ENCODE measurements at places on chromosomes 16 and 17.

DNA sequence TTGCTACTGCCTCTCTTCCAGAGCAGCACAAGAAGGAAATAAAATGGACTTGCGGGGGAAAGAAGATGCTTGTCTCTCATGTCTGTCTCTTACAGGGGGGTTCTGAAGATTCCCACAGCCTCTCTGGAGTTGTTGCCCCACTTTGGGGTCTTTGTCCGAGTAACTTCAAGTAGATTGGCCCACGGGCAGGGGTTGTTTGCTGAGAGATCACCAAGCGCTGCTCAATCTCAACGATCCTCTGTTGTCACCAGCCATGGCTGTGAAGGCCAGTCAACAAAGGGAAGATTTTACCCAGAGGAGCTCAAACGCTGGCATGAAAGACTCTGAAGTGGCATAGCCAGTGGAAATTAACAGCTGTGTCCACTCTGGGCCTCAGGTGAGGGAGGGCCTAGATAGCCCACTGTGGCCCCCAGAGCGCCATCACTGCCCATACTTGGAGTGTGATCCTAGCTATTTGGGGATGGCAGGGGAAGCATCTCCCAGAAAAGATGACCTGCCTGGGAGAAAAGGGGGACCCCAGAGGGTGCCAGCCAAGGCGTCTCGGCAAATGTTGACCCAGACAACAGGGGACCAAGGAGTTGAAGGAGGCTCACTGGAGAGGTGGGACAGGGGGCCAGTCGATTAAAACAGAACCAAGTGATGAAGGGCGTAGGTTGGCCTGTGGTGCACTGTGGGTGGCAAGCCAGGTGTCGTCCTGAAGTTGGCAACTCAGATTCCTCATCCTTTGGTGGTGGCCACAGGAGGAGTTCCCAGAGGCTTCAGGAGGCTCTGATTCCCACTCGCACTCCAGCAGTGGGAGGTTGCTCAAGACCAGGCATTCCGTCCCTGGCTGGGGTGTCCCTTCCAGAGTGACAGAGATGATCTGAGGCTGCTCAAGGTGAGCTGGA is 28.0 kb downstream of the SLC13A5 start:
- no peak for DNase-seq

DNA sequence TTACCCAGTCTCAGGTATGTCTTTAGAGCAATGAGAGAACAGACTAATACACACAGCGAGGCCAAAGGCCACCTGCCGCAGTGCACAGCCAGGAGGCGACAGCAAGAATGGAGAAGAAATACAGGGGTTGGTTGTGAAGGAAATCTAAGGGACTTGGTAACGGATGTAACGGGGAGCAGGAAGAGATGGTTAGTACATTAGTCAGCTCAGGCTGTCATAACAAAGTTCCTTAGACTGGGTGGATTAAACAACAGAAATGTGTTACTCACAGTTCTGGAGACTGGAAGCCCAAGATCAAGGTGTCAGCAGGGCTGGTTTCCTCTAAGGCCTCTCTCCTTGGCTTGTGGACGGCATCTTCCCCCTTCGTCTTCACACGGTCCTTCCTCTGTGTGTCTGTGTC is 47.1 kb downstream of the TVP23C start:
- DNase-seq: no peak

- no peak for DNase-seq
Measured at GRCh38 chr17:58020401-58020800, 13.4 kb upstream of the SRSF1 start.

DNA sequence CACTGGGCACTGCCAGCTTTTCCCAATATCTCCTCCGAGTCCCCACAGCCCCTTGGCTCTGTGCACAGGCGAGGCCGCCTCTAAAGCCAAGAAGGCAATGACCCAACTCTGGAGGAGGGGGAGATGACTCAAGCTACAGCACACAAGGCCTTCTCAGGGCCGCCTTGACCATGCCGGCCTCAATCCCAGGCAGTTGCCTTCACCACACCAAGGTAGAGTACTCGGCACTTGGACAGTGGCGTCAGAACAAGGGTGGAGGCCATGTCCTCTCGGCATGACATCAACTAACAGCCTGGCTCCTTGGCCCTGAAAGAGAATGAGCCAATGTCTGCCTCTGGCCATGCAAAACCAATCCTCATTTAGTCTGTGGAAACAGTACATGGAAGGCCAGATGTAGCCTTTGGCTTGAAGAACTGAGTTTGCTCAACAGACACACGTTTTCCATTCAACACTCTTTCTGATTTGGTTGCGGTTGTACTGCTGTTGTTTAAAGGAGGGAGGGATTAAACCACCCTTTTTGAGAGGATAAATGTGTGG is 139.6 kb downstream of the XYLT1 start:
- DNase-seq: no peak

GRCh38 chr17:52128721-52129120 is 29.8 kb downstream of the CA10 start:
- DNase-seq: no peak

DNA sequence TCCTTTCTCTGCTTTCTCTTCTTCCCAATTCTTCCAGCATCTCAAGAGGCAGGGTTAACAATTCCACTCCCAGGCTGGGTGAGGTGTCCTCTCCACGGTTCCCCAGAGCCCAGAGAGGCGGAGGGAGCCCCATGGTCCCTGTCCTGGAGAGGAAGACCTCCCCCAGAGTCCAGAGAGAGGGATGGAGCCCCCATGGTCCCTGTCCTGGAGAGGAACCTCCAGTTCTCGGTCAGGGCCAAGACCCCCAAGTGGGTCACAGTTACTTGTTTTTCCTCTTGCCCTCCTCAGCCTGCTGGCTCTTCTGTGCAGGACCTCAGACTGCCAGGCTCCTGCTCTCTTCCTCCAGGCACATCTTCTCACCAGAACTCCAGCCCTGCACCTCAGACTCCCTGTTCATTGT is 135.2 kb downstream of the RPTOR start:
- DNase-seq: no peak

GRCh38 chr16:70589998-70590471 is 56.3 kb upstream of the IL34 start:
- no peak for DNase-seq

DNA sequence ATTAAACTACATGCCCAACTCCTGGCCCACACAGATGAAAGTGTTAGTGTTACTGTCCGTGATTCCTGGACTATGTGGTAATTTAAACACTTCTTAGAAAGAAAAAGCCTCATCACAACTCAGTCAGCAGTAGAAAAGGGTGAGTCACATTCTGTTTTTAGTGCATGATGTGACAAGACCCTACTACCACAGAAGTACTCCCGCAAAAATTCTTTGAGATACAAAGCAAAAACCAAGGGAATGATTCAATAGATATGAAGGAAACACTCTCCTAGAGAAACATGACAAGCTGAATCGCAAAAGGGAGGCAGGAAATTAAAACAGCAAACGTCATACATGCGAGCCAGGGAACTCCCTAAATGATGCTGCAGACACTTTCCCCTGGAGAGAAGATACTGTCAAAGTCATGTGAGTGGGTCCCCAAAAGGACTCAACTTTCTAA is 14.4 kb downstream of the SNN start:
- no peak for DNase-seq

DNA sequence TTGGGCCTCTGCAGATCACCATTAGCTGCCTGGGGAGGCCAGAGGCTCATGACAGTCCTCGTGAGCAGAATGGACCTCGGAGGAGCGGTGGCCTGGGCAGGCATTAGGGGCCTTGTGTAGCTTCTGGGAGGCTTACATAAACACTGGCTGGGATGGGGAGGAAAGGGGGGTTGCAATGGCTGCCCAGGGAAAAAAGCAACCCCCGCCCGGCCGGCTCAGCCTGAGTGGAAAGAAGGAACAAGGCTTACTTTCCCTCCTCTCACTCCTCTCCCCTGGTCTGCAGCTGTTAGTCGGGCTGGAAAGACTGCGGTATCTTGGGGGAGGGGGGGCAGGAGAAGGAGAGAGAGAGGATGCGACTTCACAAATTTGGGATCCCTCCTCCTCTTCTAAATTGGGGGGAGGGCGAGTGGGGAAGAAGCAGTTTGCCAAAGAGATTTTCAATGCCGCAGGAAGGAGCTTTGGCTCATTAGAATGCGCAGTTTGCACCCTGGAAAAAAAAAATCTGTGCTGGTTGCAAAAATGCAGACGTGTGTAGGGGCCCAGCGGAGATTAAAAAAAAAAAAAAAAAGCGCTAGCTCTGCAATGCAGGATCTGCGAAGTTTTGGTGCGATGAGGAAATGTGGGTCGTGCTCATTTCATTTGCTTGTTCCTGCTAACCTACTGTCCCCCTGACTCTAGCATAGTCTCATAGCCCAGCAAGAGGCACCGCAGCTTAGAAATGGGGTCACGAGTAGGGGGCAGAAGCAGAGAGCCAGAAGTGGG is 6.6 kb upstream of the NR1D1 start:
- no peak for DNase-seq

- no peak for DNase-seq
Measured at GRCh38 chr17:28643983-28644786, 773 bp downstream of the BLTP2 start.

DNA sequence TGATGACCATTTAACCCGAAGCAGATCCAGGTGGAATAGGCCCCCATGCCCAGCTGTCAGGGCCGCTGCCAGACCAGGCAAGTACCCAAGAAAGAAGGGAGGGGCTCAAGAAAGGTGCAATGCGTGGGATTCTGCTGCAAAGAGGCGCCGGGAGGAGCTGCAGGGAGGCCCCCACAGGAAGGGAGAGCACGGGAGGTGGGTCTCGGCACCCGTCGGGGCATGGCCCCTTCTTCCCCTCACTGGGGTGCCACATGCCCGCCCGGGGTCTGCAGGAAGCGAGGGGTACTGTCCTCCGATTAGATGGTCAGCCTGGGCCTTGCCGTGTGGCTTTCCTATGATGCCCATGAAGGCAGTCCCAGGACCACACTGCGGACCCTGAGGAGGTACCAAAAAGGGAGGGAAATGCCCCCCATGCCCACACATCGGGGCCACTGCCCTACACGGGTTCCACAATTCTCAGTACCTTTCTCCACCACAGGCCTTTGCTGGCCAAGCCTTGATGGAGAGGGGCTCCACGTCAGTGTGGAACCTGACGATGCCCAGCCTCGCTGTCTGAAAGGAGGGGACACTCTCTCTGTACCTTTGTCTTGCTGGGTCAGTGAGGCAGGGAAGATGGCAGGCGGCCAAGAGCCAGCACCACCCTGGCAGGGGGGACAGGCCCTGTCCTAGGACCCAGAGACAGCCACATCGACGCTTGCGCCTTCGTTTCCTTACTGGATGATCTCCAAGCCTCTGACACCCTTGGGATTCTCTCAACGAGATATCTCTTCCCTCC is 45.5 kb upstream of the DNAH17 start:
- no peak for DNase-seq

DNA sequence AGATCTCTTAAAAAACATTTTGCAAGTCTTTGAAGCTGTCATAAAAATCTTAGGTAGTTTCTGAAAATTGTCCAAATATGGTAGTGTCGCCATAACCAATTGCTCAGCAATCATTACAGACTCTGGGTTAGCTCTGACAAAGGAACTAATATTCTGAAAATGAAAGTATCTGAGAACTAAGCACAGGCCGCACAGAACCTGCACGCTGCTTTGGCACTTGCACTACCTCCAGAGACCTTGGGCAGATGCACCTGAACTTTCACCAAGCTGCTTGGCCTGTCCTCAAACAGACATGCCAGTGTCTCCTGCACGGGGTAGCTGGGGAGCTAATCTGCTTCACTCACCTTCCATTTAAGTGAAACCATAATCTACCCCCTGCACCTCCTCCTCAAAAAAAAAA is 317.0 kb downstream of the MAF start:
- DNase-seq: no peak

DNA sequence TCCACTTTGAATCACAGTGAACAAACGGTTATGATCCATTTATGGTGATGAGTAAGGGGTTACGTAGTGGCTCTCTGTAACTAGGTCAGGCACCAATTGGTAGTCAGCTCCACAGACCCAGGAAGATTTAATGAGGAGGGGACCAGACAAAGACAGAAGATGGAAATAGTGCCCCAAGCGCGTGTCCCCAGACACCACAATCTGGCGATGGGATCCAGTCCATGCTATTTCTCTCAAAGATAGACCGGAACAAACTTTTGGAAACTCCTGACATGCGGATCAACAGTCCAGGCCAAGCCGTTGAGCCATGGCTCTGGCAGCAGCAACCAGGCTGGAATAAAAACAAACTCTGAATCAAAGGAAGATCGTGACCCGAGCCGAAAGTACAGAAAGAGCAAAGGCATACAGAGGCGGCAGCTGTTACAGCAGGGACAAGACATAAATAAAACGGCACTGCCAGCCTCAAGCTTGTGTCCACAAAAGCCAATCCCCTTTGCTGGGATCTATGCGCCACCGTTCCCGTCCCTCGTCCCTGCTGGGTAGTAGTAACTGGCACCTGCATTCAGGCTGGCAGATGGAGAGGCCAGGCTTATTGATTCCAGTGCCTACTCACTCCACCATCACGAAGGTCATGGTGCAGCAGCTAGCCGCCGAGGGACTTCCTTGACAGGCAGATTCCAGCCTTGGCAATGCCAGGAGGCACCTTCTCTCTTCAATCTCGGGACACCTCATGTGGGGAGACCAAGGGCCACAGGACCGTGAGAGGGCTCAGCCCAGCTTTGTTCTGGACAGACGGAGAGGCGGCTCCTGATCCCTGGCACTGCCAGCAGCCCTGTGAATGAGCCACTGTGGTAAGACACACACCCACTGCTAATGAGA is 50.2 kb downstream of the CDH11 start:
- DNase-seq: no peak

DNA sequence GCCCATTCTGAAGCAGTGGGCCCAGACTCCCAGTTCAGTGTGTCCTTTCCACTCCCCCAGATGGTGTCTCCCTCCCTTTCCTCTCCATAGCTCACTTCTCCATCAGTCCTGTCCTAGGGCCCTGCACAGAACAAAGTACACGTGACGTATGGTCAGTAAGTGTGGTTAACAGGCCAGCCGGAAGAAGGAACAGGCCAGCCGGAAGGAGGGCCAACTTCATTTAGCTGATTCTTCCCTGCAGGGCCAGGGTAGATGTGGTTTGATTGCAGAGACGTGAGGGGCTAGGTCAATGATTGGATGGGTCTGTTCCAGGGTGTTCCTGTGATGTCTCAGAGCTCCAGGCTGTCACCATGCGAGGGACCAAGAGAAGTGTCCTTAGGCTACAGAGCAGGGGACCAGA is 28.9 kb upstream of the SPPL2C start:
- DNase-seq: no peak

GRCh38 chr16:69169051-69169450 is 17.9 kb upstream of the SNTB2 start:
- DNase-seq: no peak

DNA sequence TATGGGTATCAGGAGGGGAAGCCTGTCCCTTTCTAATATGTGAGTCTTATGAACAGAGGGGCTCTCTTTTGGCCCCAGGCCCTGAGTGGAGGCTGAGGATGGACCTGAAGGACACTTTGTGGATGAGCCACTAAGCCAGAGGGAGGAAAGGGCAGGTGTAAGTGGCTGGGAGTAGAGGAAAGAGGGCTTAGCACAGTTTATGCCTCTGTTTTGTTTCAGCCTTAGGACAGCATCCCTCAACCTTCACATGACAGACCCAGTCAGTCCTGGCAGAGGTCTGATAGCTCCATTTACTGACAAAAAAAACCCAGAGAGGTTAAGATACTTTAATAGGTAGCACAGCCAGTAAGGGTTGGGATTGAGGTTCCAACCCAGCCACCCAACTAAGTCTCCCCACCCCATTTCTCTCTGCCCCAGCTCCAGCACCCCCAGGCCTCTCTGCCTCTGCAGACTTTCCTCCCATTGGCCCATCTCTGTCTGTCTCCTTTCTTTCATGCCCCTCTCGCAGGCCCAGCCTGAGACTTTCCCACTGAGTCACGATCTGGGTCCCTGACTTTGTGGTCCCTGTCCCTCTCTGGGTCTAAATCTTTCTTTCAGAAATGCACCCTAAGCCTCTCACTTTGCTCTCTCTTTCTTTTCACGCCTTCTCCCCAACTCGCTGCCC is 4.7 kb upstream of the TBX21 start:
- no peak for DNase-seq

Measured in stimulated activated CD8-positive, alpha-beta memory T cell treated with anti-CD3 and anti-CD28 coated beads, Interleukin-4, amount 100 ng/mL, for 4 hours (primary cell).